ENCODE measurements at places on chromosomes 12 and 14.

DNA sequence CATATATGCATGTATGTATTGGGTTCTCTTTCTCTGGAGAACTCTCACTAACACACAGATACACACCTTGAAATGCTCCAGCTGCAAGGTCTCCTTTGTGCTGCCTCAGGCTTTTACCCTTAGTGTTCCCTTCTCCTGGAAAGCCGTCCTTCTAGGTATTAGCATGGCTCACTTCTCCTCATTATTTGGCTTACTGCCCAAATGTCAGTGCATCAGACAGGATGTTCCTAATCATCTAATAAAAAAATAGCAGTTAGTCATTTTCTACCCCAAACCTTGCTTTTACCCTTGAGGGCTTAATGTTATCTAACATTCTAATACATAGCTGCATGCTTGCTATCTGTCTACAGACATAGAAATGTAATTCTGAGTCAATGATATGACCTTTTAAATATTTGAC lies 109.0 kb upstream of the SLC16A7 start:
- DNase-seq = no peak

- DNase-seq = no peak
Measured at GRCh38 chr12:97093187-97093683, 186.2 kb downstream of the NEDD1 start.

DNA sequence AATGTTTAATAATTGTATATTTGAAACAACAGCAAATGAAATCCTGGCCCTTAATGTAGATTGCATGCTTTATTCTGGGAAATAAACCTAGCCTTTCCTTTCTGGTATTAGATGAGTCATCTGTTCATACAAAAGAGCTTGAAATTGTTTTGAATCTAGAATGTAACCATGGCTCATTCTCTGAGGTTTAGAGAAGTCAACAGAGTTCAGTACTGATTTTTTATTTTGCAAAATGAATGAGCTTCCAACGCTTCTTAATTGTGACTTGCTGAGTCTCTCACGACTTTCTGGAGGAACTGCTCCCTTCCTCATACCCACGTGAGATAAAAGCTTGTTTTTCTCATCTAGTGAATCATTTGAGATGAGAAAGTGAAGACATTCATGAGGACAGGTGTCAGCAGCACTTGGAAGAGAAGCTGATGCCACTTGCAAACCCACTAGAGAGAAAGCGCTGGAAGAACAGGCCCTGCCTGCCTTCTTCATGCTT lies 509.6 kb downstream of the VRK1 start:
- no peak for DNase-seq

- no peak for DNase-seq
Measured at GRCh38 chr12:101038289-101038871, 171.7 kb downstream of the SLC5A8 start.

- DNase-seq = peak; percentile 65
Measured at GRCh38 chr12:64992641-64993040, 128.5 kb downstream of the WIF1 start.

GRCh38 chr12:15629108-15629507 lies 160.1 kb downstream of the EPS8 start:
- peak; percentile 10 for DNase-seq

DNA sequence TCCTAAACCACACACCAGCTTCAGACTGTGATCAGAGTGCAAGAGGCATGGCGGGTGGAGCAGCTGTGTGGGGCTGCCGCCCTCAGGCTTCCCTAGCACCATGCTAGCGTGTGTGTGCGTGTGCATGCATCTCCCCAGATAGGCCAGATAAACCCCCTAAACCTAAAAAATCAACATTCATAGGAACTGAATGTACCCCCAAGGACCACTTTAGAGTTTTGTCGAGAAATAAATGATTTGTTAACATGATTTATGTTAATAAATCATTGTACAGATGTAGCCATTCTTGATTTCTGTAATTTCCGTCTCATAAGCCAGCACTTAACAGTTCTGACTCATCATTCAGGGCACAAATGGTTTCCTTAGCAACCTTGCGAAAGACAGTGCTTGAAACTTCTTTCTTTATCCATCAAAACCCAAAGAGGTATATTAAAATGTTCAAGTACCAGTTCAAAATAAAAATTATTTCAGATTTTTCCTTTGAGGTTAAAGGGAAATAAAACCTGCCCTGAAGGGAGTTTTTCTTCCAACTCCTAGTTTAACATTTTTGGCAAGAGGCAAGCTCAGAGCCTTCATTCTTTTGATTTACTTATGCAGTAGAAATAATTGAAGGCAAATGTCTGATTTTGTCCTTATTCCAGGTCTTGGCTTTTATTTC lies 206.2 kb upstream of the RGS6 start:
- no peak for DNase-seq

DNA sequence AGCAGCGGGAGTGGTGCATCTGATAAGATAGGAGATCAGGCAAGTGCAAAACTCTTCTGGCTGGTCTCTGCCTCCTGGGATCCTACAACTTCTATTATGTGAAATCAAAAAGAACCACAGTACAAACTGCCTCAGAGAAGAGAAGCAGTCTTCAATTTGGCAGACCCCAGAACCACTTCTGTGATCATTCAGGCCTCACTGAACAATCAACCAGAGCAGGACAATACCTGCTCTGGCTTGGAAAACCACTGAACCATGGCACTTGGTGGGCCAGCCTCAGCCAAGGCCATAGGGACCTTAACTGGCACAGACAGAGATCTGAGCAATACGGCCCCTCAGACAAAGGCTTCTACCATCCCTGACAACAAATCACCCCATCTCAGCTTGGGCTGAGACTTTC lies 103.0 kb downstream of the NDUFA12 start:
- no peak for DNase-seq

GRCh38 chr12:27193106-27193505 lies 51.0 kb upstream of the STK38L start:
- DNase-seq = no peak

- DNase-seq = no peak
Measured at GRCh38 chr14:24092110-24092504, 2.0 kb upstream of the PCK2 start.

- DNase-seq = no peak
Measured at GRCh38 chr14:95392841-95393240, 73.1 kb upstream of the CLMN start.

- DNase-seq = peak; percentile 73
Measured at GRCh38 chr12:79690142-79690637, 574 bp downstream of the PAWR start.

DNA sequence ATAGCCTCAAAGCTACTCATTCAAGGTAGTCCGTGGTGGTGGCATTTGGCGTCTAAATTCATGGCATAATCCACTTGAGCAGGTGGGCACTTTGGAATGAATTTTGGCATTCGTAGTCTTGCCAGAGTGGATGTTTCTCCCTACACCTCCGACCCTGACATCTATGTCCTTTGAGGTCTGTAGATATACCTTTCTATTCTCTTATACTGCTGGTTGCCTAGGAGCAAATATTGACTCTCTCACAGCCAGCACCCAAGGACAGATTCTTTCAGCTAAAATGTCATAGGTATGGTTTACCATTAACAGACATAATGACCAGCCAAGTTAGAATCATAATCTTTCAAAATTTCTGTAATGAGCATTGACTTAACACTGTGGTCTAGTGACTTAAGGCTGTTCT lies 47.4 kb upstream of the FLRT2 start:
- no peak for DNase-seq

DNA sequence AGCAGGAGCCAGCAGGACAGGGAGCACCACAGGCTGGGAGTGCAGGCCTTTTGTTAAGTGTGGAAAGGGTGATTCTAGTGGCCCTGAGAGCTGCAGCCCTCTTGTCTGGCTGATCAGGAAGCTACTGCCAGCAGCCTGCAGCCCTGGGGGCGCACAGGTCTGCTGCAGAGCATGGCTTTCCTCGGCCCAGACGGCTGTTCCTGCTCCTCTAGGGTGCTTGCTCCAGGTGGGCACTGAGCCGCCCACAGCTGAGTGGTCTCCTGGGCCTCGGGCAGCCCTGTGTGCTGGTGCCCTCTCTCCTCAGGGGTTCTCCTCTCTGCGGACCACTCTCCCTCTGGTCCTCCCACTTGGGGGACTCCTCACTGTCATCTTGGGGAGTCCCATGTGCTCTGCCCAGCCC lies 18.9 kb downstream of the CCDC88C start:
- no peak for DNase-seq

DNA sequence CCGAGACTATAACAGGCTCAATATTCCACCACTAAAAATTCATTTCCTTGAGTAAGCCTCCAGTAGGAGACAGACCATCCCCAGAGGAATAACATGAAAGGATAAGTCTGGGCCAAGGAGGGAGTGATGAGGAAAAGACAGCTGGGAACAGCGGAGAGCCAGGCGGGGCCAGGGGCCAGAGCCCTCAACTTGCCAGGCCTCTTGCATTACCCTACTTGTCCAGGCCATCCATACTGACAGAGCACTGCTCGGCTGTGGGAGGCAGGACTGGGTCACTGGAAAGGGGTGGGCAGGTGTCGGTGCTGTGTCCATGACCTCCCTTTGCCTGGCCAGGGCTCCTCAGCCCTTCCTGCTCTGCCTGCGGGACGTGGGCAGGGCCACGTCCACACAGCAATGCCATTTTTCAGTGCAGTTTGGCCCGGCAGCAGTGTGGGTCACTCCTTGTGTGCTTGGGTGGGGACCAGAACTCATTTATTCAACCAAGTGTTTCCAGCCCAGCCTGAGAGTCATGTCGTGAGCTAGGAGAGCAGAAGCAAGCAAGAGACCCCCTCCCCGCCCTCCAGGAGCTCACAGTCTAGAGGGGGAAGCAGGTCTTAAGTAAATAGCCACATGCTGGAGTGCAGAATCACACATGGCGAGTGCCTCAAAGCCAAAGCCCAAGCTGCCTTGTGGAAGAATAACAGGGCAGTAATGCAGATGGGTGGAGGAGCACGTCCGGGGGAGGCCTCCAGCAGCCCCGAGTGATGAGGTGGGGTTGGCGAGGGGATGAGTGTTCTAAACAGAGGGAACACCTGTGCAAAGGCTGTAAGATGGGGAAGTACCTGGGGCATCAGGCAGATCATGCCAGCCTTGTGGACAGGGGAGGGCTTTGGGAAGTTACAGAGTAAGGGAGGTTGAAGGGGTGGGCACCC lies 8.9 kb upstream of the FAIM2 start:
- no peak for DNase-seq

DNA sequence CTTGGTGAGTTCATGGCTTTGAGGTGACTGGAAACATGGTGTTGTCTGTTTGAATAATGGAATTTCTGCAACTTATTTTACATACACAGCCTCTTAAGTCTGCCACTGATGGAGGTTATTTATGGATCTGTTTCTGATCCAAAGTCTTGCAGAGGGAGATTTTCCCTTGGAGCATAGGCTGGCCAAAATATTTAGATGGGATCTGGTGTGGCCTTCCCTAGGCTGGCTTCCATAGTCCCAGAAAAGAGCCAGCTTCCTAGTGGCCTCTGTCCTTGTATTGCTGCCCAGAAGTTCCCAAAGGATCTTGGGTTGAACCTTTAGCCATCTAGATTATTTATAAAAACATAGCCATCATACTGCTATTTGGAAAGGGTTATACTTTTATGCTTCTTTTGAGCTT lies 491.1 kb upstream of the RGS6 start:
- no peak for DNase-seq

GRCh38 chr14:23175823-23176222 lies 7.6 kb downstream of the SLC7A8 start:
- DNase-seq = no peak

- no peak for DNase-seq
Measured at GRCh38 chr14:96568621-96569020, 66.4 kb downstream of the PAPOLA start.

DNA sequence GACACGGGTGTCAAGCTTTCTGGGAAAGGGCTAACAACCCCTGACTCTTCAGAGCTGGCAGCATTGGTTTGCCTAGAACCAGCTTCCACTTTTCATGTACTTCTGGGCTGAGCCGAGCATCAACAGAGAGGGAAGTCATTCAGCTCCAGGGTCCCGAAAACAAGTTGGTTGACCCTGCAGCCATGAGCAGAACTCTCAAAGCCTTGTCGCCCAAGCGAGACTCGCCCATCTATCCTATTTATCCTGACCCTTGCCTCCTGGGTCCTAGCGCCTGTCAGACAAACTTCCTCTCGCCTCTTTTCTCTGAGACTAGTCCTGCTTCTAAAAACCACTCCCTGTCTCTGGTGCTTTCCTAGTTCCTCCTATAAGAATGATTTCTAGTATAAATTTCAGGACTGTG lies 47.9 kb downstream of the ASCL4 start:
- DNase-seq = no peak

DNA sequence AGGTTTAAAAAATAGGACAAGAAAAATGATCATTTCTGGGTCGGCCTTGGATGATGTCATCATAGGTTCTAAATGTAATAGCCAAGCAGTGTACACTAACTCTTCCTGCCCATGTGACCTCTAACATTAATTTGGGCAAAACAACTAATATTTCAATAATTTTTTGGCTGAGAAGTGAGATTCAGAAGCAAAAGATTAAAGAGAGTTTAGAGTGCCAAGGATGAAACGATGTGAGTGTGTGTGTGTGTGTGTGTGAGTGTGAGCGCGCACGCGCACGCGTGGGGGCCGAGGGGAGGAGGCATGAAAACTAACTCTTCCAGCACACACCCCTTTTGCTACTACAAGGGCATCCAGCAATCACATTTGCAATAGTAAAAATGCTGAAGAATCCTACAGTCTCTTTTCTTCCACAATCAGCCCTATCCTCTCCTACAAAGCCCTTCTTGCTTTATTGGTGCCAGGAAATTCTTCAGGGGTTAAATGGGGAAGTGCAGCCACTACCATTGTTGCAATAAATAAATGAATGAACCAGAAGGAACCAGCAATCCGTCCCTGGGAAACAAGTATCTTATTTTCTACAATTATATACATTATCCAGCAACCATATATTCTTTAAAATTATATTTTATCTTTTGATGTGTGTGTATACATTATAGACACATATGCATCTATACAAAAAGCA lies 52.9 kb downstream of the PEBP1 start:
- no peak for DNase-seq

DNA sequence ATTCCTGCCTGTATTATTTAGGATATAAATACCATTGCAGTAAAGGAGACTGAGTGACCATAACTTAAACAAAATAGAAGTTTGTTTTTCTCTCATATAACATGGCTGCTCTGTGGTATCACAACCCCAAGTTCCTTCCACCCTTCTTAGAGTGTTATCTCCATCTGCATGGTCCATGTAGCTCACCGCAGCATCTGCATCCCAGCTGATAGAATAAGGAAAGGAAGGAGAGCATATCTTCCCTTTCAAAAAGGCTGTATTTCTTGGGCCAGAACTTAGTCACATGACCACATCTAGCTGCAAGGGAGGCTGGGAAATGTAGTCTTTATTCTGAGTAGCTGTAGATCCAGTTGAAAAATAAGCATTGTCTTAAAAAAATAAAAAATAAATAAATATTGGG lies 184.8 kb upstream of the NUDT4 start:
- DNase-seq = no peak

- no peak for DNase-seq
Measured at GRCh38 chr14:89466944-89467343, 49.9 kb upstream of the FOXN3 start.
